ENCODE measurements at places on chromosomes 7 and 10.

DNA sequence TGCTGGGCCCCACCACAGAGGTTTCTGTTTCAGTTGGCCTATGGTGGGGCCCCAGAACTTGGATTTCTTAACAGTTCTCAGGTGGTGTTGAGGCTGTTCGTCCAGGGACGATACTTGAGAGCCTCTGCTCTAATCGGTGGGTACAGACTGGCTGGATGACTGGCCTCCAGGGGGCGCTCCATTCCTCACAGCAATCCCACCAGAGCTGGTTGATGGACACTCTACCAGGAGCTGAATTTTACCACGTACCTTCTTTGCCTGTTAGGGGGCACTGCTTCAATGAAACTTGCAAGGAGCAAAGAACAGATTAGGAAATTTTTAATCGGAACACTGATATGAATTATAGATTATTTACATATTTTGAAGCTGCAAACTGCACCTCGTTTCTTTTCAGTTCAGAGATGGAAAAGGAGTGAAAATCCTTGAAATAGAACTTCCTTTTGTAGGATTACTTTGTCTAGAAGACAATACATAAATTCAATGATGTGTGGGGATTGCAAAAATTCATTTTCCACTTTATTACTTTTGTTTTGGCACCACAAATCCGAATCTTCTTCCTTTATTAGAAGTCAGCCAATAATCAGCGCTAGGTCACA is 44.8 kb downstream of the KBTBD2 start:
- H3K4me3 ChIP-seq: no peak overlapping the region
- H3K4me1 ChIP-seq: no peaks in the 10 kb centered on the region
- no peaks in the 10 kb centered on the region for H3K27me3 ChIP-seq
- H3K27ac ChIP-seq: no peak overlapping the region
- H3K36me3 ChIP-seq: no peaks in the 10 kb centered on the region
- DNase-seq: peak; percentile 93

GRCh38 chr10:122421742-122422141 is 32.7 kb upstream of the ARMS2 start:
- H3K27me3 ChIP-seq: no peaks in the 10 kb centered on the region
- H3K36me3 ChIP-seq: no peaks in the 10 kb centered on the region
- no peak for DNase-seq
- H3K27ac ChIP-seq: no peak overlapping the region

DNA sequence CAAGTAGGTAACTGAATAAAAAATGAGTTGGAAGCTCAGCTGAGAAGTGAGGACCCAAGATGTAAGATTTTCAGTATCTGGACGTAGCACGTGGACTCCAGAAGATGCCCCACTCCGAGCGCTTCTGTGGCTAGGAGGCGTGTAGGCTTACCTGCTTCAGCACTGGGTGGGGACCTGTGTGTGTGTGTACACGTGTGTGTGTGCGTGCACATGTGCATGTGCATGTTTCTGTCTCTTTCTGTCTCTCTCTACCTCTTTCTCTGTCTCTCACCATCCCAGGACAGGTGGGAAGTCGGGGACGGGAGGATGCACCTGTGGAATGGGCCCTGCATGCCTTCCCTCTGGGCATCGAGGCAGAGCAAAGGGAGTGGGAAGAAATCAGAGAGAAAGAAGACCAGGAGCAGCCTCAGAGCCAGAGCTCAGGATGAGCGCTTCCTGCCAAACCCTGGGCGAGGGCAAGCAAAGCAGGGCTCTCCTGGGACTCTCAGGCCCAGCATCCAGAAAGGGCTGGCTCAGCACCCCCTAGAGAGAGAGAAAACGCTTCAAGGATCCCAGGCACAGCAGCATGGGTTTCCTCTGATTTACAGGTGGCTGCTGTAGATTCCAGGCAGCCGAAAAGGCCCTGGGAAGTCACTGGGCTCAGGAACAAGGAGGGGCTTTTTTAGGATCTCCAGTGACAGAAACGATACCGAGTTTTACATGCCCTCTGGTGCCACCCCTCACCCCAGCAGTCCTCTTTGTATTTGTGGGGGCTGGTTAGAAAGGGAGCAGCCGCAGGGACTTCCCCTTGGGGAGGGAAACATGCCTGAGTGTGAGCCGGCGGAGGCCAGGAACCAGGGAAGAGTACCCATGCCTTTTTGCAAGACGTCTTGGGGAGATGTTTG is 28.5 kb downstream of the CXCL12 start:
- no peak for DNase-seq
- no peaks in the 10 kb centered on the region for H3K27me3 ChIP-seq
- no peak overlapping the region for H3K4me3 ChIP-seq
- no peak overlapping the region for H3K27ac ChIP-seq
- H3K36me3 ChIP-seq: no peaks in the 10 kb centered on the region
- peaks cover 9% of the 10 kb centered on the region for H3K4me1 ChIP-seq

DNA sequence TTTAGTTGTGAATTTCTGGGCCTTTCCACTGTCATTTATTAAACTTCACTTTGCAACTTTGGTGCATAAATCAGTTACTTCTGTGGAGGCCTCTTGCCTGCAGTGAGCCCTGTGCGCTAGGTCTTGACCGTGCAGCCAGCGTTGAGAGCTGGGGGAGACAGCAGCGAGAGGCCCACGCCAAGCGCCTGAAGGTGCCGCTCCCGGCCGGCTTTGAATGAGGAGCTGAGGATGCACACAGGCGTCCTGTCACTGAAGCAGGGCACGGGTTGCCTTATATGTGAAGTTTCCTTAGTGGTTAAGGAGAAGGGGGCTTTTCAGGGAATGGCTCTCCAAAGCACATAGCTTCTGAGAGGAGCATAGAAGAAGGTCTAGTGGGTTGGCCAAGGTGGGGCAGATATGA is 70.9 kb upstream of the CCNY start:
- H3K27ac ChIP-seq: no peak overlapping the region
- DNase-seq: no peak
- H3K4me3 ChIP-seq: no peak overlapping the region
- H3K4me1 ChIP-seq: no peaks in the 10 kb centered on the region
- H3K27me3 ChIP-seq: no peaks in the 10 kb centered on the region
- no peaks in the 10 kb centered on the region for H3K36me3 ChIP-seq

DNA sequence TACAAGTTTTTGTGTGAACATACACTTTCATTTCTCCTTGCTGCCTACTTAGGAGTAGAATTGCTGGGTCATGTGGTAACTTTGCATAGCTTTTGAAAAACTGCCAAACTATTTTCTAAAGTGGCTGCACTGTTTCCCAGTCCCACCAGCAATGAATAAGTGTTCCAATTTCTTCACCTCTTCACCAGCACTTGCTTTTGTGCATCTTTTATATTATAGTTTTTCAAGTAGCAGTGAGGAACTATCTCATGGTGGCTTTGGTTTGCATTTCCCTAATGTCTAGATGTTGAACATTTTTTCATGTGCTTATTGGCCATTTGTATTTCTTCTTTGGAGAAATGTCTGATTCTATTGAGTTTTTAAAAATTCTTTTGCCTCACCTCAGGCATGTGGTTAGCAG is 229.9 kb upstream of the TCF7L2 start:
- no peaks in the 10 kb centered on the region for H3K36me3 ChIP-seq
- H3K27me3 ChIP-seq: no peaks in the 10 kb centered on the region
- no peak overlapping the region for H3K27ac ChIP-seq
- DNase-seq: no peak
- H3K4me3 ChIP-seq: no peak overlapping the region

DNA sequence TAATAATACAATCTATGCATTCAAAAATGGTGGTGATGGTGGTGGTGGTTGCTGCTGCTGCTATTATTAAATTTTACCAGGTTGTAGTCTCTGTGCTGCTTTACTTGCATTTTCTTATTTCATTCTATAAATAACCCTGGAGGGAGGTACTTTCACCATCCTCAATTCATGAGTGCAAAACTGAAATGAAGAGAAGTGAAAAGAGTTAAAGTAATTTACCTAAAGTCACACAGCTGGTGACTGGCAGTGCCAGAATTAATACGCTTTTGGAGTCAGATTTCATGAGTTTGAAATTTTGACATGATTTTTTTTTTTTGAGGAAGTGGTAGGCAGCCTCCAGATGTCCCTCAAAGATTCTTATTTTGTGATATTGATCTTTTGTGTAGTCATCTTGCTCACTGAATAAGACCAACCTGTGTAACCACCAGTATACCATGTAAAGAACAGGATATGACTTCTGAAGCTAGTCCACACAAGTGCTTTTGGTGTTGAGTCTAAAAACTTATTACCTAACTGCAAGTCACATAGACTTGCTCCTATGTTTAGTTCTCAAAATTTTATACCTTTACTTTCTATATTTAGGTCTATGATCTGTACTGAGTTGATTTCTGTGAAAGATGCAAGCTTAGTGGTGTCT is 218.8 kb downstream of the ZWINT start:
- H3K4me1 ChIP-seq: no peaks in the 10 kb centered on the region
- no peak overlapping the region for H3K4me3 ChIP-seq
- H3K27ac ChIP-seq: no peak overlapping the region
- H3K27me3 ChIP-seq: no peaks in the 10 kb centered on the region
- H3K36me3 ChIP-seq: no peaks in the 10 kb centered on the region

DNA sequence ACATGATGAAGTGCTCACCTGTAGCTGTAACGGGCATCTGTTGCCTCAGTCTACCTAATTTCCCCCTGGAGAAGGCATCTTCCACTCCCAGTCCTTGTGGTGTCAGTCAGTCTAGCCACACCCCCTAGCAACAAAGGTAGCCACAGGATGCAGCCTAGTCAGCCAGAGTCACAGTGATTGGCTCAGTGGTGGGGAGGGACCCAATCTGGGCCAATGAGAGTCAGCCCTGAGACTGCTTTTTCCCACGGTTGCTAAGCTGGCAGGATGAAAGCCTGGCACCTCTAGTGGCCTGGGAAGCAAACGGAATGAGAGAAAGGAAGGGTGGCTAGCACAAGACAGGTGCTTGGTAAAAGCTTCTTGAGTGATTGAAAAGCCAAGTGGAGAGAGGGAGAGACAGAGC is 118.6 kb downstream of the SH3PXD2A start:
- H3K27me3 ChIP-seq: no peaks in the 10 kb centered on the region
- no peak overlapping the region for H3K4me3 ChIP-seq
- no peaks in the 10 kb centered on the region for H3K36me3 ChIP-seq
- no peak overlapping the region for H3K27ac ChIP-seq
- DNase-seq: peak; percentile 95

GRCh38 chr7:901388-902154 is 25.2 kb downstream of the GET4 start:
- peaks cover 2% of the 10 kb centered on the region for H3K36me3 ChIP-seq
- no peak overlapping the region for H3K27ac ChIP-seq
- H3K4me1 ChIP-seq: no peaks in the 10 kb centered on the region
- no peak overlapping the region for H3K4me3 ChIP-seq

DNA sequence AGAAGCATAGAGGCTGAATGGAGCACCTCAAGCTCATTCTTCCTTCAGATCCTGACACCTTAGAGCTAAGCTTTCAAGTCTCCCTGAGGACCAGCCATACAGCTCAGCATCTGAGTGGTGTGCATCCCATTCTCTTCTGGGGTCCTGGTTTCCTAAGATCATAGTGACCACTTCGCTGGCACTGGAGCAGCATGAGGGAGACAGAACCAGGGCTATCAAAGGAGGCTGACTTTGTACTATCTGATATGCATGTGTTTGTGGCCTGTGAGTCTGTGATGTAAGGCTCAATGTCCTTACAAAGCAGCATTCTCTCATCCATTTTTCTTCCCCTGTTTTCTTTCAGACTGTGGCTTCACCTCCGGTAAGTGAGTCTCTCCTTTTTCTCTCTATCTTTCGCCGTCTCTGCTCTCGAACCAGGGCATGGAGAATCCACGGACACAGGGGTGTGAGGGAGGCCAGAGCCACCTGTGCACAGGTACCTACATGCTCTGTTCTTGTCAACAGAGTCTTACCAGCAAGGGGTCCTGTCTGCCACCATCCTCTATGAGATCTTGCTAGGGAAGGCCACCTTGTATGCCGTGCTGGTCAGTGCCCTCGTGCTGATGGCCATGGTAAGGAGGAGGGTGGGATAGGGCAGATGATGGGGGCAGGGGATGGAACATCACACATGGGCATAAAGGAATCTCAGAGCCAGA is 31.0 kb downstream of the PRSS2 start:
- DNase-seq: no peak
- H3K27ac ChIP-seq: no peak overlapping the region
- H3K27me3 ChIP-seq: no peaks in the 10 kb centered on the region

- DNase-seq: no peak
- peaks cover 10% of the 10 kb centered on the region for H3K4me1 ChIP-seq
- H3K27me3 ChIP-seq: no peaks in the 10 kb centered on the region
- peak overlapping the region; percentile 84 for H3K27ac ChIP-seq
- no peaks in the 10 kb centered on the region for H3K36me3 ChIP-seq
Observed at GRCh38 chr10:93267521-93267920, 193.8 kb downstream of the CYP26A1 start.

All from mesendoderm (in vitro differentiated cells).